ENCODE measurements at places on chromosomes 11 and 22.

GRCh38 chr22:40313007-40313406, 33.3 kb upstream of the ADSL start:
- DNase-seq, result no peak

GRCh38 chr11:42837994-42838393, 473.8 kb upstream of the API5 start:
- no peak for DNase-seq

DNA sequence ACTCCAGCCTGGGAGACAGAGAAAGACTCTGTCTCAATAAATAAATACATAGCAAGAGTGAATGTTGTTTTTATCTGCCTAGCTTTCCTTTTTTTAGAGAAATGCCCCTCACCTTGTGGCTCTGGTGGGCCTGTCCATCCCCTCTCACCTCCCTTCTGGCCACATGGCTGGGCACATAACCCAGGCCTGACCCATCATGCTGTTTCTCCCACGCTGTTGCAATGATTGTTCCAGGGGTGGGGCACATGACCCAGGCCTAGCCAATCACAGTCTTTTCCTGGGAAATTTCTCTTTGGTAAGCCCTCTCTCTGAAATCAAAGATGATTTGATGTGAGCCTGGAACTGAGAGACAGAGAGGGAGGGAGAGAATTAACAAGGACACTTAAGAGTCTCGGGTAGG, 5.5 kb upstream of the CYTH4 start:
- DNase-seq, result no peak

DNA sequence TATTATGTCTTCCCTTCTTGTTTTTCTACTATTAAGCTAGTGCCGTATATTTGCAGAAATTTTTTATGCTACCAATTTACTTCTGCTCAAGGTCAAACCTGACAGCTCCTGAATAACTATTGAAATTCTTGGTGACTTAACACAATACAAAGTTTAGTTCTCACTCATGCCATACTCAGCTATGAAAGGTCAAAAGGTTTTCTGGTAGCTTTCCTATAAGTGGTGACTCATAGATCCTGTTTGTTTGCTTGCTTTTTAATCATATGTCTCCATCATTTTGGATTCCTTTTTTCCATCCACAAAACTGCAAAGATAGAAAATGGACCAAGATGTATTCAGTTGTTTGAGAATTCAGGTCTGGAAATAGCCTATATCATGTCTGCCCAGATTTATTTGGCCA, 855.8 kb upstream of the LRRC4C start:
- no peak for DNase-seq

- no peak for DNase-seq
These were observed 90.0 kb downstream of the CCDC81 start for GRCh38 chr11:86464509-86465221.

- no peak for DNase-seq
These were observed 62.8 kb upstream of the PRR5 start for GRCh38 chr22:44638971-44639760.

DNA sequence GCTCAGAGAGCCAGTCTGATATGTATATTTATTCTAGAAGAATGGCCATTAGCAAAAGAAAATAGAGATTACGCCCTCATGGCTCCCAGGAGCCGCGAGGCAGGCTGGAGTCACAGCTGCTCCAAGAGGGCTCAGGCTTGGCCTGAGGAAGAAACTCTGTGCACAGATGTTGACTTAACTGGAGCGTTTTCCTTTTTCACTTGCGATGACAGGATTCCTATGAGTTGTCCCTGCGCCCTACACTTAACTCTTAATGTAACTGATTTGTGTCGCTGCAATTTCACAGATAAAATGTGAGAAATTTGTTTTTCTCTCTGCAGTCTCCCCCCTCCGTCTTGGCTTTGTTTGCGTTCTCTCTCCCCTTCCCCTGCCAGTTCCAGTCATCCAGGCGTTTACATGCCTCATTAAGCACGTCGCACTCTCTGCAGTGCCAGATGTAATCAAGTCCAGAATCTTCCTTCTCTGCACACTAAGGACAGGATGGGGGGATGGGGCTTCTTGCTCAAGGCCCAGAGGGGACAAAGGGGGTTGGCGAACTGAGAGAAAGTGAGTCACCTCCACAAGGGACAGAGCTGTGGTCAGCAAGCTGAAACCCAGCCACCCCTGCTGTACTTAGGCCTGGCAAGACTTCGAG, 1060.1 kb downstream of the NTM start:
- DNase-seq, result no peak

GRCh38 chr22:40112595-40112994, 65.1 kb upstream of the TNRC6B start:
- DNase-seq, result no peak

DNA sequence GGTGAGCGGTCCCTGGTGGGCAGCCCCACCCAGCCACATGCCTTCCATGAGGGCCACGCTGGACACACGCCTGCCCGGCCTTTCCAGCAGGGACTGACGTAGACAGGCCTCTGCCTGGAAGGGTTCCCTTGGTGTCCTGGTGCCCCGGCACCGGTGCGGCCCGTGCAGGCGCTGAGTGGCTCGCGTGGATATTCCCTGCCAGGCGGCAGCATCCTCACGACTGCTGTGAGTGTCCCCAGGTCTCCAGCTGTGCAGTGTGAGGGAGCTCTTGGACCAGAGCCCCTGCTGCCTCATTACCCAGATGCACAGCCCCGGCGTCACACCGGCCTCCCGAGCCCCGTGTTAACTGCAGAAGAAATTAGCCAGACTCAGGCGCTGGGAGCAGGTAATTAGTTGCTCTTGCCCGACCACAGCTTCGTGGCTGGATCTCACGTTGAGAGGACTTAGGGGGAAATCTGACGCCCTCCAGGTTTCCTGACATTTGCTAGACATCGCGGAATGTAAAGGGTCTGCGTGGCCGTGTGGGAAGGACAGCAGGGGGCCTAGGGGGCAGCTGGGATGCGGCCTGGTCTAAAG, 1196.3 kb downstream of the BRD1 start:
- DNase-seq, result no peak

DNA sequence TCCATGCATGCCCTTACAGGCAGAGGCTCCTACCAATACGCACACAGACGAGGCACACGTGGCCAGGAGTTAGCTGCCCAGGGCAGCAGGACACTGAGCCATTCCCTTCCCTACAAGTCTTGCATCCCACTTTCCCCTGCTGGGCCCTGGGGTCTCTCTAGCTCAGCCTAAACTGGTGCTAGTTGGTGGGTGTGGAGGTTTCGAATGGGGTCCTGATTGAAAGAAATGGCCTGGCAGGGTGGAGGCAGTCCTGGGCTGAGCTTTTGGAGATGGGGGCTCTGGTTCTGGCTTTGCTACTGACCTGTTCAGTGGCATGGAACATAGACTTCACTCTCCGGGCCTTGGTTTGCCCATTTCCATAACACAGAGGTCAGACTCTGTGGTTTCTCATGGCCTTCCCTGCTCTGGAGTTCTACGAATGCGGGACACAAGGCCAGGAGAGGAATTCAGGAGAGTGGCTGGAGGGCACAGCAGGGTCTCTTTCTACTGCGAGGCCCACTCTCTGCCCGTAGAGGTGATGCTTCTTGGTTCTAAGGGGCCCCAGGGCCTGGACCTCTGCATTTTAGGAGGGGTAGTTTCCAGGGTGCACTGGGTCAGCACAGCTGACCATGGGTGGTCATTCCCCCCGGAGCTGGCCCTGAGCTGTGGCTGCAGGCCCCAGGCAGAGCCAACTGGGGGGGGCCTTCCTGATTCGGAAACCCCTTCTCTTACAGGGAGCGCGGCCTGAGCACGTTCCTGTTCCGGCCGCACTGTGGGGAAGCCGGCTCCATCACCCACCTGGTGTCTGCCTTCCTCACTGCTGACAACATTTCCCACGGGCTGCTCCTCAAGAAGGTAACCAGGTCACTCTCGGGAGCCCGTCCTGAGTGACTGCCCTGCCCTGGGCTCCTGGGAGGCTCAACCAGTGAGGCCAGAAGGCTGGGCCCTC, 40.0 kb downstream of the RNF141 start:
- no peak for DNase-seq

GRCh38 chr11:47394050-47394321, 14.4 kb upstream of the SLC39A13 start:
- DNase-seq, result no peak

GRCh38 chr22:44718418-44718817, 16.4 kb downstream of the PRR5 start:
- DNase-seq, result no peak

GRCh38 chr22:42844756-42845155, 12.3 kb downstream of the ARFGAP3 start:
- DNase-seq, result no peak

- DNase-seq, result no peak
These were observed 37.7 kb downstream of the TCIRG1 start for GRCh38 chr11:68076371-68077042.

DNA sequence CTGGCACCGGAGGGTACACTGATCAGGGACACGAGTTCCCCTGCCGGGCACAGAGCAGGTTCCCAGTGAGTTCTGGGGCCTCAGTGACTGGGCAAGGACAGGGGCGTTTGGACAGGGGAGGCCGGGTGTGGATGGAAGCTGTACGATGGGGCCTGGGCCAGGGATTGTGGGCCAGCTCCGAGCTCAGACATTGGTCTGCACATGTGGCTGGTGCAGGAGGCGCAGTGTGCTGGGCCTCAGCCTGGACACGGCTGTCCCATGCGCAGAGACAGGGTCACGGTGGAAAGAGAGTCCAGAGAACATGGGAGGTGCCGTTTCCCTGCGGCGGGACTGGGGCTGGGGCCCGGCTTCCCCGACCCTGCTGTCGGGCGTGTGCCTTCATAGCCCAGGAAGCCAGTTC, 60.7 kb downstream of the CDKN1C start:
- DNase-seq, result no peak

GRCh38 chr22:25403811-25404471, 160.5 kb upstream of the GRK3 start:
- no peak for DNase-seq

DNA sequence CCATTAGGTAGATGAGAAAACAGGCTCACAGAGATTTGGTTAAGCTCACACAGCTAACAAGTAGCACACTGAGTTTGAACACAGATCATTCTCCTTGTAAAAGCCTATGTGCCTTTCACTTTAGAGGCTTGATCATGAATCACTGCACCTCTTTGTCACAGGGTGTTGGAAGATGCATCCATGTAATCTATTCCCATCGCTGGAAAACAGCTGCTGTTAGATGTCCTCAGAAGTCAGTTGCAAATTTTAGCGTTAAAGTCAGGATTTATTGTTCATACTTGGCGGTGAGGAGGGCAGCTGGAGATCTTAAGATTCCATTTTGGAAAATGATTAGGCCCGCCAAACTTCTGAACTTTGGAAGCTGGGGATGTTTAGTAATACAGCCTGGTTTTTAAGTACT, 2.6 kb downstream of the CNTF start:
- no peak for DNase-seq

GRCh38 chr11:65906602-65907001, 6.4 kb upstream of the FOSL1 start:
- DNase-seq, result no peak

GRCh38 chr11:24900514-24900913, 403.7 kb downstream of the LUZP2 start:
- DNase-seq, result no peak

- no peak for DNase-seq
These were observed 50.2 kb upstream of the SLC35C1 start for GRCh38 chr11:45754741-45755140.

DNA sequence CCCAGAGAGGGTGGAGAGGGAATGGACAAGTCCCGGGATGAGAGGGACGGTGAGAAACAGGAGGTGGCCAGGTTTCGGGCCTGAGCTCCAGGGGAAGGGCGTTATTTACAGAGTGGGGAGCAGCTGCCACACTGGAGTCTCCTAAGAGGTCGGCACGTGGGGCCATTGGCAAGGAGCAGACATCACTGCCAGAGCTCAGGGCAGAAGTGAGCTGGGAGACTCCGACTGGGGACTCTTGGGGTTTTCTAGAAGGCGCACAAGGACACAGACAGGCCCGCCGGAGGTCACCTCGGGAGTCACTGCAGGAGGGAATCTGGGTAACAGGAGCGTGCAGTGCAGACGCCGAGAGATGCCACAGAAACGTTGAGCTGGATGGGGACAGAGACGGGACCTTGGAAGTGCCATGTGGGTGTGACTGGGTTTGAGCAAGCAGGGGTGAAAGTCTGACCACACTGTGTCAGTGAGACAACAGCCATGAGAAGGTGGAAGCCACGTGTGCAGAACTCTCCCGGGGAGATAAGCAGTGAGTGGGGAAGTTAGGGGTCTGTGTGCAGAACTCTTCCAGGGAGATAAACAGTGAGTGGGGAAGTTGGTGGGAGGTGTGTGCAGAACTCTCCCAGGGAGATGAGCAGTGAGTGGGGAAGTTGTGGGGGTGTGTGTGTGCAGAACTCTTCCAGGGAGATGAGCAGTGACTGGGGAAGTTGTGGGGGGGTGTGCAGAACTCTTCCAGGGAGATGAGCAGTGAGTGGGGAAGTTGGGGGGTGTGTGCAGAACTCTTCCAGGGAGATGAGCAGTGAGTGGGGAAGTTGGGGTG, 187.5 kb downstream of the SHANK2 start:
- DNase-seq, result no peak

GRCh38 chr11:12410006-12410728, 32.8 kb downstream of the PARVA start:
- no peak for DNase-seq

DNA sequence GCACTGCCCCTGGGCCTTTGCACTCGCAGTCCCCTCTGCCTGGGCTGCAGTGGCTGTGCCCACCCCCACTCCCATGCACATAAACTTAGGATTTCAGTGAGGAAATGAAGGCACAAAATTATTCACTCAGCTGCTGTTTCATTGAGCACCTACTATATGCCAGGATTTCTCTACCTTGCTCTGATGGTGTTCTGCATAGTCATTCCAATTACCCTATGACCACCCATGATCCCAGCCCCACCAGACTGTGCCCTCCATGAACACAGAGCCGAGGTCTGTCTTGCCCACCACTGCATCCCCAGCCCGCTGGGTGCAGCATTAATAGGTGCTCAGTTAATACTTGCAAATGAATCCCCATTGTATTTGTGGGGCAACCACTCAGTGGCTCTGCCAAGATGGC, 10.9 kb downstream of the CYTH4 start:
- DNase-seq, result no peak

GRCh38 chr11:70776914-70777532, 378.7 kb downstream of the CTTN start:
- DNase-seq, result no peak

DNA sequence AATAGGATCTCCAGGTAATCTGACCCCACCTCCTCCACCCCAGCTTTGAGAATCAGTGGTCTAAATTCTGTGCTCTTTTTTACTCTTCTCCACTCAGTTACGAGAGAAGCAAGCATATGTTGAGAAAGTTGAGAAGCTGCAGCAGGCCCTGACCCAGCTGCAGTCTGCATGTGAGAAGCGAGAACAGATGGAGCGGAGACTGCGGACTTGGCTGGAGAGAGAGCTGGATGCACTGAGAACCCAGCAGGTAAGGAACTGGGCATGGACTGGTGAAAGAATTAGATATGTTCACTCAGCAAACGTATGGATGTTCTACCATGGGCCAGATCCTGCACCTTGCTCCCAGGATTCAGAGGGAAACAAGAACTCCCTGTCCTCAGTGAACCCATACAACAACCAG, 85.7 kb downstream of the AMOTL1 start:
- no peak for DNase-seq

- no peak for DNase-seq
These were observed 50.9 kb downstream of the PITPNB start for GRCh38 chr22:27867953-27868731.

Data from SHP77 (cell line).